Panc1 (cell line): ENCODE measurements at places on chromosomes 13 and 19. TPM values are rescaled to one million over a fixed set of nuclear protein-coding genes. Genes with fewer than 3 reads are reported as not detected.

BEST2 gene
- total RNA-seq, result not detected

ELANE gene
- 0.57 TPM for total RNA-seq

PTGIR gene
- total RNA-seq, result 0.08 TPM

RYR1 gene
- total RNA-seq, result 34.2 TPM

KIR2DL1 gene
- total RNA-seq, result not detected

- DNase-seq, result no peak
- no peak overlapping the region for H3K4me3 ChIP-seq
- no peaks in the 10 kb centered on the region for H3K36me3 ChIP-seq
- H3K4me1 ChIP-seq, result no peaks in the 10 kb centered on the region
- peaks cover 5% of the 10 kb centered on the region for H3K27me3 ChIP-seq
- no peak overlapping the region for H3K27ac ChIP-seq
These were observed 2.3 kb upstream of the C1QTNF9B start for GRCh38 chr13:23899555-23899954.

DNA sequence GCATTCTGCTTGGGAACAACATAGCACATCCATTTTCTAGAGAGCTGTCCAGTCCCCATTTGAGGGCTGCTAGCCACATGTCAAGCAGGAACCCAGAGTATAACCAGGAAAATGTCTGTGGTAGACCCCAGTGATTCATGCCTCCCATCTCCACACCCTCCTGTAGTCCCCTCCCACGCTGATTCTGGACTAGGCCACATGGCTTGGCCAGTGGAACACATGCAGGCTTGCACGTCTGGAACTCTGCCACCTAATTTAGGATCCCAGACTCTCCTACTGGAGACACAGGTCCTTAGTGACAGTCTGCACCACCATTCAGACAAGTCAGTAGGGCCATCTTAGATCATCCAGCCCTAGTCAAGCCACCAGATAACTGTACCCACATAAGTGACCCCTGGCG is 149.8 kb downstream of the ZIC5 start:
- H3K36me3 ChIP-seq, result no peaks in the 10 kb centered on the region
- no peaks in the 10 kb centered on the region for H3K27me3 ChIP-seq
- H3K4me3 ChIP-seq, result no peak overlapping the region
- H3K4me1 ChIP-seq, result no peaks in the 10 kb centered on the region
- DNase-seq, result no peak

DNA sequence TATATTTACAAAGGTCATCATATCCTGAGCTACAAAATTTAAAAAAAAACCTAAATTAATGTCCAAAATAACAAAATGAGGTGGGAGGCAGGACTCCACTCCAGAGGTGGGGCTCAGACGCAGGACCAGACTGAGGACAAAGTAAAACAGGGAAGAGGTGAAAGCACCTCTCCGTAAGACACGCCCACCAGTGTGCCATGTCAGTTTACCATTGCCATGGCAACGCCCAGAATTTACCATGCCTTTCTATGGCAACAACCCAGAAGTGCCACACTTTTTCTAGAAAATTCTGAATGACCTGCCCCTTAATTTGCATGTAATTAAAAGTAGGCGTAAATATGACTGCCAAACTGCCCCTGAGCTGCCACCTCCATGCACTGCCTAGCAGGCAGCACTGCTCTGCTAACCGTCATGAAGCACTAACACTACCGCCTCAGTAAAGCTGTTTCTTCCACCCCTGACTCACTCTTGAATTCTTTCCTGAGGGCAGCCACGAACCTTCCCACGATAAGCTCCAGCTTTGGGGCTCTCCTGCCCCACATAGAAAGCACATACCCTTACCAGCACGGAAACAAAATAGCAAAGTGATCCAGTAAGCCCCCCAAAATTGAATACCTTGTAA is 22.3 kb upstream of the PDCD5 start:
- no peak overlapping the region for H3K4me3 ChIP-seq
- H3K36me3 ChIP-seq, result no peaks in the 10 kb centered on the region
- H3K4me1 ChIP-seq, result no peaks in the 10 kb centered on the region
- H3K27ac ChIP-seq, result no peak overlapping the region
- no peaks in the 10 kb centered on the region for H3K27me3 ChIP-seq
- no peak for DNase-seq

GRCh38 chr19:45528744-45529419 is 21.6 kb downstream of the VASP start:
- H3K4me1 ChIP-seq, result no peaks in the 10 kb centered on the region
- no peak overlapping the region for H3K27ac ChIP-seq
- no peak for DNase-seq

GRCh38 chr13:40480915-40481516 is 185.4 kb downstream of the FOXO1 start:
- no peak overlapping the region for H3K27ac ChIP-seq
- H3K4me1 ChIP-seq, result no peaks in the 10 kb centered on the region
- H3K36me3 ChIP-seq, result no peaks in the 10 kb centered on the region

DNA sequence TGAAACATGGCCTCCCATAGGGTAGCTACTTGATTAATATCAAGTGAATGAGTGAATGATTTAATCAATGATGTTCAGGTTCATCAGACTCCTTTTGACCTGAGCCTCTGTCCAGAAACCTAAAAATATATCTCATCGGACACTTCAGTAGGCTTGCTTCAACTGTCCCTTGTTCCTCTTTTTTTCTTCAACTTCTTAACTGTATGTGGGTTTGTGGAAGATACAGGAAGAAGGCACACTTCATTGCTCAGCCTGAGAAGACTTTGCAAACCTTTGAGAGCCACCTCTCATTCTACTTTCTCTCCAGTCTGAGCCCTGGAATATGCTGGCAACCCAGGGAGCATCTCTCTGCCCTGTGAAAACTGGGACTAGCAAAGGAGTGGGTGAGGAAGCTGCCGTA is 557.0 kb downstream of the FGF9 start:
- no peaks in the 10 kb centered on the region for H3K36me3 ChIP-seq
- no peaks in the 10 kb centered on the region for H3K27me3 ChIP-seq
- no peak overlapping the region for H3K27ac ChIP-seq
- no peak overlapping the region for H3K4me3 ChIP-seq
